ENCODE measurements at places on chromosomes 2 and 18. TPM values are rescaled to one million over a fixed set of nuclear protein-coding genes. Genes with fewer than 3 reads are reported as not detected.

DNA sequence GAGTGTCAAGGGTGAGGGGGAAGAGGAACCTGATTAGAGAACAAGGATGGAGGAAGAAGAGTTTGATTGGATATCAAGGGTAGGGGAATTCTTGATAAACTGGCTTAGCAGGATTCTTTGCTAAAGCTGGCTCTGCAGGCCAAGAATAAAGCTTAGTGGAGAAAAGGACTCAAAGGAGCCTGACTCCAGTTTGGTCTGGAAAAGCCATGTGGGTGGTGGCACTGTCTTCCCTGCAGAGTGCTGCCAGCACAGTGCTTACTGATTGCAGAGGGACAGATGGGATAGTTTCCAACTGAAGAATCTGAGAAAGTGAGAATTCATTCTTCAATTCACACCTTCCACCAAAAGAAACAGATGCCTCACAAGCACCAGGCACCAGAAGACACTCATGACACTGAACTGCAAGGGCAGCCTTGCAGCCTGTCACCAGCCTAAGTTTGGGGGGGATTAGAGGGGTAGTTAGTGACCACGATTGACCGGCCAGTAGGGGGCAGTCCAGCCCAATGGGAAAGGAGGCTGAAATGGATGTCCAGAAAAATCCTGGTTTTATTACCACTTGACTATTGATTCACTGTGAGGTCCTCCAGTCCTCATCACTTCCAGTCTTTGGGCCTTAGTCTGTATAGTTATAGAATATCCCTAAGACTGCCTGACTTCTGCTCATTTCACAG, 334.5 kb downstream of the SMAD2 start:
- no peak for DNase-seq

DNA sequence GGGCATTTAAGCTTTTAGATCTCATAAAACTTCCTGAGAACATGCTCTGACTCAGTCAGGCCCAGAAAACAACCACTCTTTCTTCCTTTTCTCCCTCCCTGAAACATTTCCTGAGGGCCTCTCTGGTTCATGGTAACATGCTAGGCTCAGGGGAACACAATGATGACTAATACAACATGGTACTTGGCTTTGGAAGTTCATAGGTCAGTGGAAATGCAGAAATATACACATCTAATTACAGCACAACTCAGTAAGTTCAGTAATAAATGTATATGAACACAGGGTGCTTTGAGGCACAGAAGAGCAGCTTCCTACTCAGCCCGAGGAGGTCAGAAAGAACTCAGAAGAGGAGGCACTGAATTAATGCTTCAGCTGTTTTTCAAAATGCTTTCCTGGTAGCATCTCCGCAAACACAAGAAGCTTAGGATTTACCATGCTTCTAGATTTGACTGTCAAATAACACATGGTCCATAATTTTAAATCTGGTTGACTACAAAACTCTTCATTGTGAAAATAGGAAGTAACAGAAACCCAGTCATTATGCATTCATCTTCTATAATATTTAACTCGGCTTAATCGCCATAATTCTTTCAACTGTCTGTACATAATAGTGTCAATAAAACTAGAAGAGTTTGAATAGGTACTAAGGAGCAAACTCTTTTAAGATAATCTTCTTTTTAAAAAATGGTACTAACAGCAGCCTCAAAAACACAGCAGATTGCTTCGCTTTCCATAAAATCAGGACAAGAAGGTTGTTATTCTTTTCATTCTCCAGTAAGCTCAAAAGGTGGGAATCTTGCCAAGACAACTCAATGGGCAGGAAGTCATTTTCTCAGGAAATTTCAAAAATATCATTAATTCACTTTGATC, 251.3 kb downstream of the DLGAP1 start:
- DNase-seq, result no peak

GRCh38 chr2:43221763-43222474, 4.5 kb downstream of the ZFP36L2 start:
- DNase-seq, result peak; percentile 48

- no peak for DNase-seq
Measured at GRCh38 chr2:82667491-82667890, 1791.6 kb downstream of the SUCLG1 start.

- no peak for DNase-seq
Measured at GRCh38 chr18:39596891-39597290, 2031.3 kb upstream of the CELF4 start.

DNA sequence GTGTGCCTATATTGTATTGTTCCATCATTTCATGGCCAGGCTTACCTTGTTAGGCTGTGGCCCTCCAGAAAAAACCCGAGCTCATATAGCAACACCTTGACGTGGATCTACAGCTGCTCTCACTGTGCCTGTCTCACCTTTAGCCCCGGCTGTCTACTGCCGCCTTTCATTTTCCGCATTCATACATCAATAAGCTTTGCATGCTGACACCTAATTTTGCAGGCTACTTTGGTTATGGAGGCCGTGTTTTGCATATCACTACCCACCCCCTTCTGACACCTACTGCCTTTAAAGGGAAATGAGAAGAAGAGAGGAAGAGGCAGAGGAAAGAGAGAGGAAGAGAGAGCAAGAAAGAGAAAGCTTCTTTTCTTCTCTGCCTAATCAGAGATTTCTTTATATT, 702.9 kb downstream of the BCL11A start:
- no peak for DNase-seq

DNA sequence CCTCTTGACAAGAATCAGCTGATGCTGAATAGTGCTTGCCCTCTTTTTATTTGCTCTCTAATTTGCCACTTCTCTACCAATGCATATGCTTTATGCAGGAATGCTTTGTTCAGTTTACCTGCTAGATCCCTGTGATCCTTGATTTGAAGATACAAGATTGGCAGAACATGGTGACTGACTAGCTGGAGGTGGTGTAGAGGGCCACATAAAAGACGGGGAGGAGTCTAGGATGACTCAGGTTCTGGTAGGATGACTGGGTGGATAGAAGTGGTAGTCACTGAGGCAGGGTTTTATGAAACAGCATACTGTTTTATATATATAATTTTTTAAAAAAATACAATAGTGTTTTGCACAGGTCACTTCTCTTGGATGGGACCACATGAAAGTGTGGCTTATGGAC, 6.3 kb upstream of the ADGRF3 start:
- DNase-seq, result no peak

DNA sequence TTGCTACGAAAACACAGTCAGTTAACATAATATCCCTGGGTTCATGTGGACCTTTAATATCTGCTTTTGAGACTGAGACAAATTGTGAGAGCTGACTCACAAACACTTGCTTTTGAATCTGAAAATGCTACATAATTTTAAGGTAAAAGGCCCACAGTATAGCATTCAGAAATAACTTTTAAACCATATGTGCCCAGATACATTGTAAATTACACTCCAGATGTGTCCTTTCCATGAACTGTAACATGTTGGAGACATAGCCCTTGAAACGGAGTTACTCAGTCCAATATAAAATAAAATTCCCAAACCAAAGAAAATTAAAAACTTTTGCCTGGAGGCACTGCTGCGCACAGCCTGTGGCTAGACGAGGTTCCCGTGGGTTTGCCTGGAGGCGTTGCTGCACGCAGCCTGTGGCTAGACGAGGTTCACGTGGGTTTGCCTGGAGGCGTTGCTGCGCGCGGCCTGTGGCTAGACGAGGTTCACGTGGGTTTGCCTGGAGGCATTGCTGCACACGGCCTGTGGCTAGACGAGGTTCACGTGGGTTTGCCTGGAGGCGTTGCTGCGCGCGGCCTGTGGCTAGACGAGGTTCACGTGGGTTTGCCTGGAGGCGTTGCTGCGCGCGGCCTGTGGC, 131.9 kb upstream of the ALKAL2 start:
- DNase-seq, result no peak

DNA sequence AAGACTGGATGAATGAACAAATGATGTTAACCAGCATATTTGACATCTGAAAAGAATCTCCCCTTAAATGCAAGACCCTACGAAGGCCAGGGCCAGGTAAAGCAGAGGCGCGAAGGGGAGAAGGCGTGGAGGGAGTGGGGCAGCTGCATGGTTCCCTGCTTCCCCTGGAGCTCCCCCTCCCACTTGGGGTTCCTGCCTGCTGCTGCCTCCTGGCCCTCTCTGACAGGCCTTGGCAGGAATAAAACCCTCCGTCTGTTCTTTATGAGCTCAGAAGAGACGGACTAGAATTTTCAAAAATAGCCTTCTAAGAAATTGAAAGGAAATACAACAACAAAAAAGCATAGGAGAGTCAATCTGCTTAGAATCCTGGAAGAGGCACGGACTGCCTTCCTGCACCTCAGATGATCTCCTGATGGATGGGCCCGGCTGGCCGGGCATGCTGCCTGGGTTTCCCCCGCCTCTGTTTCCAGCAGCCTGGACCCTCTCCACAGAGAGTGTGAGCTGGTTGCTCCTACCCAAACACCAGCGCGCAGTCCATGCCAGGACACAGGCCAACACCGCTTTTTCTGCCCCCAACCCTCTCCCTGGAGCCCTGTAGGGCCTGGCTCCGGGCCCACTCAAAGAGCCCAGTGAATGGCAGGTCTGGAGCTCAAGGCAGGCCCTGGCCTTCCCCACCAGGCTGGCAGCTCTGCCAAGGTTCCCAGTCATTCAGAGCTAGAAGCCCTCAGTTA, 23.9 kb downstream of the CFAP65 start:
- no peak for DNase-seq

DNA sequence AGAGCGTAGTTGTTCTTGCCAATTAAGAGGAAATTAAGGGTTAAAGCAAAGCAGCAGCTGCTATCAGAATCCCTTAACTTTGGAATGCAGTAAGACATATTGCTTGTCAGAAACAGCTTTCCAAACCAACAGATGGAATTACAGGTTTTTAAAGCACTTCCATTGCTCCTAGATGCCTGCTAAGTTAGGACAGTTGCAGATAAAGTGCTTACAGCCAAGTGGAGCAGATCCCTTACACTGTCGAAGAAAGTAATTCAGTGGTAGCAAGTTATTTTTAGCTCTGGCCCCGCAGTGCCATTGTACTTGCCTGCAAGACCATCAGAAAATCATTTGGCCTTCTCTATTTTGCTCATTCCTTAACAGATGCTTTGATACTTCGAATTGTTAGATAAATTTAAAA, 5.4 kb downstream of the PDK1 start:
- DNase-seq, result no peak

DNA sequence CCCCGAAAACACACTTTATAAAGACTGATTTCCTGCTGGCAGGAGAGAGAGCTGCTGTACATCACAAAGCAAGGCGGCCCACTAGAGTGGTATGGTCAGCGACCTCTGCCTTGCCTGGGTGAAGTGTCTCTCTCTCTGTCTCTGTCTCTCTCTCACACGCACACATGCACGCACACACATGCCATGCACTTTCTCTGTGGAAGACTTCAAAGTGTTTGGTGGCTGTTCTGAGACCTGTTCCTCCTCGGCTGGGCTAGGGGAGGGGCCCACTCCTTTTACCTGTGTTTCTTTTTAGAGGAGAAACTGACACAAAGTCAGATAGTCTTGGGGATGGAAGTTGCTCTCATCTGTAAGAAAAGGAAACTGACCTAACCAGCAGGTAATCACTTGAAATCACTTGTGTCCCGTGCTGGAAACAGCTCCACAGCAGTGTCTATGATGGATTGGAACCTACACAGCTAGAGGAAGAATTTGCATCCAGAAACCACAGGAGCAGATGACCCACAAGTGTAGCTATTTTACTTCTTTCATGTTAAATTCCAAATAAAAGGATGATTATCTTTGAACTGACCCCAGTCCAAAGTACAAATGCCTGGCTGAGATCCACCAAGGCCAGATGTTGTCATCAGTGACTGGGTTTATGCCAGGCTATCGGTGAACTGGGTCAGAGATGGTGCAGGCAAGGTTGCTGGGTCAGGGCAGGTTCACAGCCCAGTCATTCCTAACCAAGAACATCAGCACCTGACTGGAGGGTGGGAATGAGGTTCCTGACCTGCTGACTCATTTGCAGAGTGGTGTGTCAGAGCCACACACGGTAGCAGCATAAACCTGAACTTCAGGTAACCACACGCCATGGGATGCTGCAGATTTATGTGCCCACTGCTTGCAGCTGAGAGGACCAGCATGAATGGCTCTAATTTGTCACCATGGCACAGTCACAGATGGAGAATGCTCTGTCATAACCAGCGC, 63.0 kb downstream of the NPAS2 start:
- no peak for DNase-seq

DNA sequence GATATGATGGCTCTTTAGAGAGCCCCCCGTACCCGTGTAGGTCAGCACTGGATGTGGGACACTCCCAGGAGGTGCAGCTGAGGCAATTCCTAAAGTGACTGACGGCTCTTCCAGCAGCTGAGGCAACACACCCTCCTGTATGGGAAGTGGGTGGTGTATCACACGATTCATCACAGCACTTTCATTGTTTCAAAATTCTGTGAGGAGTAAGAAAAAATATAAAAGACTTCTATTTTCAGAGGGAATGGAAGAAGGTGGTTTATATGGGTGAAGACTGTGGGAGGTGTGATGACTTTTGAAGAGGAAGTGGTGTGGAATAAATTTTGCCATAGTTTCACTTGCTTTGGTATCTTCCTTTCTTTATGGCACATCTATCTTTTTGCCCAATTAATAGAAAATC, 22.3 kb downstream of the QPCT start:
- no peak for DNase-seq

GRCh38 chr2:197174539-197175094, 136.0 kb downstream of the ANKRD44 start:
- no peak for DNase-seq

DNA sequence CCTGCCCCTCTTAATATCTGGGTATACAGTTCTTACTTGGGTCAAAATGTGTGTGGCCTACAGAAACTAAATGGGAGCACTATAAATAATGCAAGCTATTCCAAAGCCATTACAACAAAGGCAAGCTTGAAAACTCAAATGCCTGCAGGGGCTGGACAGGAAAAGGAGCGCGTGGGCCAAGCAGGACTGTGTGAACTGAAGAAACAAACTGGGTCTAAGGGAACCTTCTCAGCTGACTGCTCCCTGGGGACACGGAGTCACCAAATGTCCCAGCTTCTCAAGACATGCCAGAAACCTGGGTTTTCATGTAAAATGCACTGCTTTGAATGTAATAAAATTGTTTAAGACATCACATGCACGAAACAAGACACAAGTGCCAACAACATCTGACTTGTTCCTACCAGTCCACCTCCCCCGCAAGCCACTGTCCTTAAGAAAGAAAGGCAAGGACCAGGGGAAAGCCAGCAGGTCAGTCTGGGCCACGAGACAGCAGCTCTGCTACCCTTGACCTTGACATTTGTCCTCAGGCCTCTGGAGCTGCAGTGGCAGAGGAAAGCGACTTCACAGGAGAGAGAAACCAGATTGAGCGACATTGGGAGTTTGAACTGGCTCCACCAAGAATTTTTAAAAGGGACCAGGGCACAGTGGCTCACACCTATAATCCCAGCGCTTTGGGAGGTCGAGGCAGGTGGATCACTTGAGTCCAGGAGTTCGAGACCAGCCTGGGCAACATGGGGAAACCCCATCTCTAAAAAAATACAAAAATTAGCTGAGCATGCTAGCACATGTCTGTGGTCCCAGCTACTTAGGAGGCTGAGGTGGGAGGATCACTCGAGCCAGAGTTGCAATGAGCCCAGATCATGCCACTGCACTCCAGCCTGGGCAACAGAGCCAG, 89.7 kb upstream of the SH3BP4 start:
- no peak for DNase-seq

- DNase-seq, result no peak
Measured at GRCh38 chr2:64799592-64800252, 146.0 kb upstream of the SERTAD2 start.

The DES gene
- total RNA-seq, result not detected

The RBBP8 gene
- total RNA-seq, result 75.2 TPM

The DTNA gene
- total RNA-seq, result 34.0 TPM
